ENCODE measurements at places on chromosomes 4 and X.

DNA sequence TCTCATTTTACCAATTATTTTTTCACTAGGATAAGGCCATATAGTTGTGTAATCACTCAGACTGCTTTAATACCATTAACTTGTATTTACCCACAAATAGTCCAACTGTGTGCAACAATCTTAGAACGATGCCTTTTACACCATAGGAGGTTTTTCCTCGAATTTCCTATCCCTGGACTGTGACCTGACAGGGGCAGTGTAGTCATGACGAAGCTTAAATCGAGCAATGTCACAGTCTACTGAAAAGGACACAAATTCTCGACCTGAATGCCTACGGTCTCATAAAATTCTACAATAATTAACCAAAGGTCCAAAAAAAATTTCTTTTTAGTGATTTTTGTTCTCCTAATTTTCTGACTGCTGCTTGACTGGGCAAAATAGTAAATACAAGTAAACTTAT lies 208.9 kb downstream of the ADAMTS3 start:
- DNase-seq, result no peak

DNA sequence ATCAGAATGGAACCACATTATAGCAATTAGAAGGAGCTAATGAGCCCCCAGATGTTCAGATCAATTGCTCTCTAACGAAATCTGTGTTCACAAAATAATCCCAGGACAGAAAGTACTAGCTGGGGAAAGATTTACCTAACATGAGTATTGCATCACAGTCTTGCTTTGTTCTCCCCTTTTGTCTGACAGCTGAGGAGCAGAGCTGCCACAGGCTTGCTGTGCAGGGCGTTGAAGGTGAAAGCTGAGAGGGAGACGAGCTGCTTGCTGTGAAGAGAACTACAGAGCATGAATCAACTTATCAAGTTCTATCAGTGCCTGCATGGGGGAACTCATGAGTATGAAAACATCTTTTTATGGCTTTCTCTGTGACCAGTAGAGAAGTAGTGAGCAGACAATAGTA lies 441.2 kb downstream of the CENPC start:
- DNase-seq, result no peak

DNA sequence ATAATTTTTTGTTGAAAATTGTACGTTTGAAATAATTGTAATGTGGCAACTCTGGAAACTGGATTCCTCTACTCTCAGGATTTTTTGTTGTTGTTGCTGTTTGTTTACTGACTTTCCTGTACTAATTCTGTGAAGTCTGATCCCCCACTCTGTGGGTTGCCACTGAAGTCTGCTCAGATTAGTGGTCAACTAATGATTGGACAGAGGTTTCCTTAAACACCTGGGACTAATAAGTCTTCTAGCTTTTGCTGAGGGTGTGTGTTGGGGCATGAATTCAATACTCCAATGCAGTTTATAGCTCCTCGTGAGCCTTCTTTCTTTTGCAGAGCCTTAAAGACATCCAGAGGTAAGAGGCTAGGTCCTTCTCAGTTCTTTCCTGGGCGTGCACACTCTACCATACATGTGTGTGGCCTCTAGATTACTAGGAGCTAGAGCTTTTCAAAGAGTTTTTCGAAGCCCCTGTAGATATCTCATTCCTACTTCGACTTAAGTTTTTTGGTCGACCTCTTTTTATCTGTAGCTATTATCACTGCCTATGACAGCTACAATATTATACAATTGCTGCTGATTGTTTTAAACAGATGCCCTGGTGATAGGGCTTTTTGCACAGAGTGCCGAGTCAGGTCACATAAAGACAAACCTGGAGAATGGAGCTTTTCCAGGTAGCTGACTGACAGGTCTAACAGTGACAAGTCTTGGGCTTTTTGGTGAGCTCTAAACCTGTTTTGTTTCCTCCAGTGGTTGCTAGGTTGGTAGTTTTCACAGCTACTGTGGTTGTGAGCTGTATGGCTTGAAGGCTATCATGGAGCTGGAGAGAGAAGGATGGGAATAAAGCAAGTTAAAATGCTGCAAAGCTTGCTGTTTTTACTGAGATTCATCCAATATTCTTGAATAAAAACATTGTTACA lies 34.0 kb downstream of the BMP2K start:
- DNase-seq, result no peak

GRCh38 chr4:127131527-127131926 lies 501.2 kb upstream of the INTU start:
- no peak for DNase-seq

GRCh38 chrX:16788477-16788876 lies 2.2 kb downstream of the TXLNG start:
- DNase-seq, result no peak

- no peak for DNase-seq
Measured at GRCh38 chr4:85030156-85030555, 63.7 kb upstream of the WDFY3 start.
